ENCODE measurements at places on chromosomes 2 and 18.

DNA sequence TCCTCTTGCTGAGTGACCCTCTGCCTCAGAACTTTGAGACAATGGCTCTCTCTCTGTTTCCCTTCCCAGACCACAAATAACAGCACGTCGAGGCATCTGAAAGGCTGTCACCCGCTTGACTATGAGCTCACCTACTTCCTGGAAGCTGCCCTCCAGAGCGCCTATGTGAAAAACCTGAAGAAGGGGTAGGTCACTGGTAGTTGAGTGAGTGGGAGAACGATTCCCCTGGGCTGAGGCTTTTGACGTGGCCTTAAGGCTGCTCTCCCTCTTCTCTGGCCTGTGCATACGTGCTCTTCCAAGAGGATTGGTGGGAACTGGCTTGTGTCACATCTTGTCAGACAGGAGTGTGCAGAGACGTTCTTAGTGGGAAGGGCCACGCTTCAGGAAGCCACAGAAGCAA is 63.1 kb upstream of the MCFD2 start:
- DNase-seq: peak; percentile 30

DNA sequence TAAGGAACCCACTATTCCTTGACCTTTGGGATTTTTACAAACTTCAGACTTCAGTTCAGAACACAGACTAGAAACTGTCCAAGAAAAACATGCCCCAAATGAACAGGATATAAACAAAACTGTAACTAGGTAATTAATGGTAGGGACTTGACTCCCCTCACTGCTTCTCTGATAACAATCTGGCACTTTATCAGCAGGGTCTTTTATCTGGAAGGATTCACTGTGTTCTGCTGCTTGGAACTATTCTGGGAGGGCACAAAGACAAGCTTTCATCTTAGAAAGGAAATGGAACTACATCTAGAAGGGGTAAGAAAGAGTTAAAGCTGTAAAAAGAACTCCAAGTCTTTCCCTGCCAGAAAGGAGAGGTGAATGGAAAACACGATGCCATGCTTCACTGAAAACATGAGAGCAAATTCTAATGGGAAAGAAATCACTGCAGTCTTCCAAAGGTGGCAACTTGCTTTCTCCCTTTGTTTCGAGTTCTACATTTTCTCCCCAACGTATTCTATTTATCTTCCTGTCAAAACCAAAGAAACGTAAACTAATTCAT is 181.2 kb downstream of the THADA start:
- no peak for DNase-seq

DNA sequence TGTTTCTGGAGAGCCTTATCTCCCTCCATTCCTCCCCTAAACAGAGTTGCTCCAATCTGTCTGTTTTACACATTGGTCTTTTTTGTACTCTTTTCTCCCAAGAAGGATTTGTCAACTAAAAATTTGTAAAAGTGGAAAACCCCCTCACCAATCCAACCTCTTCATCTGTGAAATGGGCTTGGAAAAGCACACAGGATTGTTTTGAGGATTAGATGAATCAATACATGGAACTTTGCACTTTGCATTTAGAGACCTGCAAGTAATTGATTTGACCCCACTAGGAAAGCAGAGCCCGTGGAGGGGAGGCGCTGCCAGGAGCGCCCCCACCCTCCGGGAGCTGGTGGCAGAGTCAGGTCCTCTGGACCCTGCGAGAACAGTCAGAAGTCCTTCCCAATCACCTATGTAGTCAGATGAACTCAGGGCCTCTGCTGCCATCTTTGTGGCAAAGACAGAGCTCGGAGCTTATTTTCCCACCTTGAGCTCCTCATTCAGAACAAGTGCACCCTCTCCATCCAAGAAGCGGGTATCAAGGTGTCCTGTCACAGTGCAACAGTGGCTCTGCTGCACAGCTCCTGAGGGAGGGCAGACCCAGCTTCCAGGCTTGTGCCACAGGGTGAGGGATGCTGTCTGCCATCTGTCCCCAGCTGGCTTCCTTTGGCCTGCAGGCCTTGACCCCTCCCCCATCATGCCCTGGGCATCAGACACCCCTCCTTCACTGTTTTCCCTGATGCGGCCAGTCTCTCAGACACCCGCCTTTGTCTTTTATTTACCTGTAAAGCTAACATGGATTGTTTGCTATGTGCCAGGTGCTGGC is 1.7 kb upstream of the TMEM185B start:
- DNase-seq: no peak

GRCh38 chr18:13292736-13293135 is 74.2 kb downstream of the LDLRAD4 start:
- DNase-seq: no peak

- DNase-seq: no peak
Observed at GRCh38 chr2:9237831-9238230, 31.2 kb downstream of the ASAP2 start.

- no peak for DNase-seq
Observed at GRCh38 chr2:96942907-96943632, 43.3 kb downstream of the FAM178B start.

DNA sequence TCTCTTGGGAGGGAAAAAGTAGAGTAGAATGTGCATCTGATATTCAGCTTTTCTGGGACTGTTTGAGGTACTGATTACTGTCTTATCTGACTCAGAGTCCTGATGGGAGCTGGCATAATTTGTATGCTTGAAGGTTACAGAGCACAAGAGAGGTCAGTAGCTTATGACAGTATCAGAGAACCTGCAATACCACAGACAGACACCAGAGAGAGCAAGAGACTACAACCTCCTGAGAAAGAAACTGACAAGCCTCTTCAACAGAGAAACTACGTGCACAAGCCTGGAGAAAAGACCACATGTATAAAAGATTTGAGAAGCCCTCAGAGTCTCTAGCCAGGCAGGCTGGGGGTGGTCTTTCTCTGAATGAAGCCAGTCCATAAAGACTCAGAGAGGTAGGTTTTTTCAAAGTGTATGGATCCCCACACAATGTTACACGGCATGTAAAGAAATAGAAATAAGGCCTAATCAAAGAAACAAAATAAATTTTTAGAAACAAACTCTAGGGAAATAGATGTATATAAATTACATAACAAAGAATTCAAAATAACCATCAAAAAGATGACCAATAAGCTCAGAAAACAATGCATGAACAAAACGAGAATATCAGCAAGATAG is 568.3 kb downstream of the LRRTM4 start:
- no peak for DNase-seq

DNA sequence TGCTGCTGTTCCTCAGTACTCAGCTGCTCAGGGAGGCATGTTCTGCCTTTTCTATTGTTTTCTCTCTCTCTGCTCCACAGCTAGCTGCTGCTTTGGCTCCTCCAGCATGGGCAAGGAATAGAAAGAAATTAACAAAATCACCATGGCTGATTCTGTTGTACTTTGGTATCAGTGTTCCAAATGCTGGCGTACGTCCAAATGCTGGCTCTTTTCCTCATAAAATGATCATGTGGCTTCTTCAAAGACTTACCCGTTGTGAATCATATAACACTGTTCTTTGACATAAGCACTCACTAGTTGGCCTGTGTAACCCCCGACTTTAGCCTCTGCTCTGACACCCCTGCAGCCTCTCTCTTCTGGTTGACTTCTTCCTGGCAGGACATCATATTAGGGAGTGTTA is 547.6 kb downstream of the CPS1 start:
- DNase-seq: no peak

- DNase-seq: no peak
Observed at GRCh38 chr2:42191285-42192009, 22.3 kb downstream of the EML4 start.

- no peak for DNase-seq
Observed at GRCh38 chr18:74084184-74084855, 63.3 kb downstream of the FBXO15 start.

- no peak for DNase-seq
Observed at GRCh38 chr18:25144820-25145219, 207.1 kb downstream of the ZNF521 start.

DNA sequence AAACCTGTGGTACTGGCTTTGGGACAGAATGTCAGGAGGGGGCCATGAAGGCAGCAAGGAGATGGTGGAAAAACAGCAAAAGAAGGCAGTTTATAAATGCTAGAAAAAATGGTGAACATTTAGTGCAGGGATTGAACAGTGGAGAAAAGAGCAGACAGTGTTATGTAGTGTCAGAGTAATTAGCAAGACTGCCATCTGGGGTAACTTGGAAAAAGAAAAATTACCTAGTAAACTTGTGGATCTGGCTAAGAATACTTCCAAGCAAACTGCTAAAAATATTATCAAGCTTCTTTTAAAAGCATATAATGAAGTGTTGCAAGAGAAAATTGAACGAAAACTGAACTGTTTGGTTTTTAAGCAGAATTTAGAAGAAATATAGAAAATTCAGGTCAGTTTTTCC is 267.8 kb downstream of the INSIG2 start:
- DNase-seq: no peak

DNA sequence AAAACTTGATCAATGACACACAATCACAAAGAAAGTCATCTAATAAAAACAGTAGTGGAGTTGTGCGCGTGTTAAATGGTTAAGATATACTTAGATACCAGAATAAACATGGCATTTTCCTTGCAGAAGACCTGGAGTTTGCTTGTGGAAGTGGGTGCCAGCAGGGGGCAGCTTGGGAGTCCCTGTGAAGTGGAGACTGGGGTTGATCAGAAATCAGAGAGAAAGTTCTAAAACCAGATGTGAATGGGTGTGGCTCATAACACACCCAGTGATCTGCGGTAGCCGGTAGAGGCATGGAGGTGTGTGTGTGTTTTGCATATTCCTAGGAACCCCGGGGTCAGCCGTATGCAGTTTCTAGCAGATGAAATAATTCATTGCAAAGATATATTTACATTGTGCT is 300.1 kb upstream of the TRIB2 start:
- peak; percentile 45 for DNase-seq

DNA sequence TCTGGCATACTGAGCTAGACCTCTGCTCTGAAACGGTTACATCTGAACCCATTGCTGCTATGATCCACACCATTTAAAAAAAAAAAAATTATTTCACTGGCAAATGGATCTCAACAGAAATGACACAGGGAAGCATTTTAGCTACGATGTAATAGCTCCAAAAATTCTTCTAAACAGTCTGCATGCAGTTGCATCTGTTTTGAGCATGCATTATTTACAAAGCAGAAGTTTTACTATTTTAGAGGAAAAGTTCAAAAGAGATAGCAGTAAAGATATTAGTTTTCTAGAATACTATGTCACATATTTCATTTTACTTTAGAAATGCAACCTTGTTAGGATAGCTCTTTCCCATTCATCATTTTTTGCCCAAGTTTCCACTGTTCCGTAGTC is 265.7 kb downstream of the MEIS1 start:
- no peak for DNase-seq

Data from immature natural killer cell (primary cell).